ENCODE measurements at places on chromosomes 7 and 10. TPM values are rescaled to one million over a fixed set of nuclear protein-coding genes. Genes with fewer than 3 reads are reported as not detected.

DNA sequence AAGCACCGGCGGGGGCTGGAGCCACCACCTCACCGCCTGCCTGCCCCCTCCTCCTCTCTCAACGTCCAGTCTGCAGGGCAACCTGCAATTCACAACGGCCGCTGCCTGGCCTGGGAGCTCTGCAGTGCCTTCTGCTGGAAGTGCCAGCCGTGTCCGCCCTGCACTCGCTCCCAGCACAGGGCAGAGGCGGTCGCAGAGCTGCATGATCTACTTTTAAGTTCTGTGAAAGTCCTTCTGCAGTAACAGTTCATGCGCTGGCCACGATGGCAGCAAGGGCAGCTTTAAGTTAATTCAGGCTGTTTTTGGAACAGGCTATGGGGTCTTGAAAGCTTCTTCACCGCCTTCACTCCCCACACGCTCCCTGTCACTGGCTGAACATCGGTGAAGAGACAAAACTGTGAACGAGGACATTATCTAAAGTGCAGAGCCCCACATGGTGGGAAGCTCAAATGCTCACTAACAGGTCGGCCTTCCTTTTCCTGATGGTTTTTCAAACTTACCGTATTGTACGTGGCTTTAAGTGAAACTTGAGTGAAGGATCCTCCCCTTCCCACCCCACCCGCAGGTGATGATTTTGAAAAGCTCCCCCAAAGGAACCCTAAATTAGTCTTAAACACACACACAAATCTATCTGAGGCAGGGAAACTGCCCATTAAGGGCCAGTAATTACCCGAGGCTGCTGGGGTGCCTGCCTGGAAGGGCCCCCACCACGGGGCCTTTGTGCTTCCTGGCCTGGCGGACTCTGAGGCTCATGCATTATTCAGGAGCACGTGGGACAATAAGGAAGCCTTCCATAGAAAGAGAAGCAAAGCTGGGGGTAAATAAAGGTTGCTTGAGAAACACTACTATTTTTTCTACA, 504.3 kb downstream of the DNAJB6 start:
- no peak for DNase-seq
- no peak overlapping the region for H3K27ac ChIP-seq
- H3K4me3 ChIP-seq, result no peak overlapping the region
- peaks cover 66% of the 10 kb centered on the region for H3K27me3 ChIP-seq
- H3K36me3 ChIP-seq, result no peaks in the 10 kb centered on the region

DNA sequence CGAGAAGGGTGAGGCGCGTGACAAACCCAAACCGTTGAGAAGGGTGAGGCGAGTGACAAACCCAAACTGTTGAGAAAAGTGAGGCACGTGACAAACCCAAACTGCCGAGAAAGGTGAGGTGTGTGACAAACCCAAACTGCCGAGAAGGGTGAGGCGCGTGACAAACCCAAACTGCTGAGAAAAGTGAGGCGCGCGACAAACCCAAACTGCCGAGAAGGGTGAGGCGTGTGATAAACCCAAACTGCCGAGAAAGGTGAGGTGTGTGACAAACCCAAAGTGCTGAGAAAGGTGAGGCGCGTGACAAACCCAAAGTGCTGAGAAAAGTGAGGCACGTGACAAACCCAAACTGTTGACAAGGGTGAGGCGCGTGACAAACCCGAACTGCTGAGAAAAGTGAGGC, 25.0 kb downstream of the ESYT2 start:
- H3K4me1 ChIP-seq, result peaks cover 66% of the 10 kb centered on the region
- DNase-seq, result no peak
- H3K27me3 ChIP-seq, result no peaks in the 10 kb centered on the region
- H3K27ac ChIP-seq, result no peak overlapping the region

GRCh38 chr7:110007320-110008063, 1083.4 kb upstream of the LRRN3 start:
- DNase-seq, result no peak
- H3K27ac ChIP-seq, result no peak overlapping the region
- H3K36me3 ChIP-seq, result no peaks in the 10 kb centered on the region

DNA sequence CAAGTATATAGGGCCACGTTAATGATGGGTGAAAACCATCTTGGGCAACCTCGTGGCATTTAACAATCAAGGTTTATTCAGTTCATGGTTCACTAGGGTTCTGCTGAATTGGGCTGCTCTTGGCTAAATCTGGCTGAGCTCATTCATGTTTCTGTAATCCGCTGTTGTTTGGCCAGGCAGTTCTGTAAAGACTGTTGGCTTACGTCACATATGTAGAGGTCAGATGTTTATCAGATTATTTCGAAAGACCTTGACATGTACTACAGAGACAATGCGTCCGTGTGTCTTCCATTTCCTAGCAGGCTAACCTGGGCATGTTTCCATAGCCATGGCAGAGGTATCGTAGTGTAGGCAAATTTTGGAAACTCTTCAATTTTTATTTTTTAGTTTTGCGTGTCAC, 190.0 kb upstream of the ZWINT start:
- DNase-seq, result no peak
- no peaks in the 10 kb centered on the region for H3K36me3 ChIP-seq
- H3K4me3 ChIP-seq, result no peak overlapping the region
- no peaks in the 10 kb centered on the region for H3K4me1 ChIP-seq

DNA sequence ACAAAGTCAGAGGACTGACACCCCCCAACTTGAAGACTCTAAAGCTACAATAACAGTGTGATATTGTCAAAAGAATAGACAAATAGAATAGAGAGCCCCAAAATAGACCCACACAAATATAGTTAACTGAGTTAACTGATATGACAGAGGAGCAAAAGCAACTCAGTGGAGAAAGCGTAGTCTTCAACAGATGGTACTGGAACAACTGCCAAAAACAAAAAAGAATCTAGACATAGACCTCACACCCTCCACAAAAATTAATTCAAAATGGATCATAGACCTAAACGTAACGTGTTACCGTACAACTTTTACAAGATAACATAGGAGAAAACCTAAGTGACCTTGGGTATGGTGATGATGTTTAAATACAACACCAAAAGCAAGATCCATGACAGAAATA, 28.6 kb upstream of the PWWP2B start:
- peaks cover 4% of the 10 kb centered on the region for H3K27me3 ChIP-seq
- peaks cover 22% of the 10 kb centered on the region for H3K36me3 ChIP-seq
- no peak overlapping the region for H3K4me3 ChIP-seq

- peaks cover 18% of the 10 kb centered on the region for H3K4me1 ChIP-seq
- no peaks in the 10 kb centered on the region for H3K36me3 ChIP-seq
- peaks cover 28% of the 10 kb centered on the region for H3K27me3 ChIP-seq
- no peak overlapping the region for H3K27ac ChIP-seq
- DNase-seq, result no peak
These were observed 94.9 kb downstream of the CHST15 start for GRCh38 chr10:123998197-123999141.

DNA sequence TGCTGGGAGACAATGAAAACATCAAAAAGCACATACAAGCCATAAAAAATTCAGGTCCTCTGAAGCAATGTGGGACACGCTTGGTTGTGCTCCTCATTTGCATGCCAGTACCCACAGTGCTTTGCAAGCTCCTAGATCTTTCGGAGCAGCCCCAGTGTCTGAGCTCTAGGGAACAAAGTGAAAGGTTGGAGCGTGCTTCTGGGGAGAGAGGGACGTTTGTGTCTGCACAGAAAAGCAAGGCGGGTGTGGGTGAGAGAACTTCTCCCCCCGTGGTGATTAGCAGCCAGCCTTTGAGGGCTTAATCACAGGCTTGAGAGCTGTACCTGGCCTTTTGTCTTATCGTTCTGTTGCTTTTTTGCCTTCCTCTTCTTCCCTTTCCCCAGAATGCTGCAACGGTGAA, 76.7 kb upstream of the HABP2 start:
- no peaks in the 10 kb centered on the region for H3K27me3 ChIP-seq
- peaks cover 22% of the 10 kb centered on the region for H3K4me1 ChIP-seq
- H3K4me3 ChIP-seq, result peak overlapping the region; percentile 19
- no peak overlapping the region for H3K27ac ChIP-seq
- H3K36me3 ChIP-seq, result no peaks in the 10 kb centered on the region

DNA sequence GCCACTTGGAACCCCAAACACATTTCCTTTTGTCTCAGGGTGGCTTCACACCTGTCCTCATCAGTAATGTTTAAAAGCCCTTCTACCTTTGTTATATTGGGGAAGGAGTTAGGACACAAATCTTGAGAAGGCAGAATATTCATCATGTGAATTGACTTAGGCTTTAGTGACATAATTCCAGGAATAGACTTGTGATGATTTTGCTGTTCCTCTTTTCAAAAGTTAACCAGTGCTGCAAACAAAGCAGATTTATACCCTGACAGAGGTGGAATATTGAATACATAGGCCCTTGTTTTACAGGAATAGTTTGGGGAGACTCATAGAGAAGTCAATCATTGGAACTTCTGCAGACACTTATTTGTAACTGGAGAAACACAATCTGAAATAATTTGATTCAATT, 27.0 kb downstream of the ZNF786 start:
- no peak overlapping the region for H3K4me3 ChIP-seq
- H3K36me3 ChIP-seq, result no peaks in the 10 kb centered on the region
- H3K27me3 ChIP-seq, result no peaks in the 10 kb centered on the region
- peaks cover 16% of the 10 kb centered on the region for H3K4me1 ChIP-seq

PGAM2 gene
- 671 TPM for total RNA-seq

NODAL gene
- total RNA-seq, result 0.16 TPM

FAM131B gene
- 0.47 TPM for total RNA-seq

LAMB4 gene
- 0.33 TPM for total RNA-seq

GIMAP7 gene
- total RNA-seq, result 16.8 TPM

LIPF gene
- not detected for total RNA-seq

Data from left ventricle myocardium inferior (tissue), 1 donor.